Kidney tubule cell (primary cell): ENCODE measurements at places on chromosomes 13 and 19.

- DNase-seq, result no peak
Measured at GRCh38 chr13:22031702-22032286, 360.9 kb downstream of the FGF9 start.

GRCh38 chr19:44725251-44725650, 23.3 kb upstream of the BCL3 start:
- DNase-seq, result peak; percentile 55

GRCh38 chr19:12723641-12724426, at the start of gene TNPO2:
Gene TNPO2, minus strand, starts transcription at chr19:12723932. Its CDS starts 2,955 bp downstream, at chr19:12720977.
- DNase-seq, result peak; percentile 68

- DNase-seq, result no peak
Measured at GRCh38 chr13:23965346-23965745, 68.0 kb upstream of the C1QTNF9B start.

DNA sequence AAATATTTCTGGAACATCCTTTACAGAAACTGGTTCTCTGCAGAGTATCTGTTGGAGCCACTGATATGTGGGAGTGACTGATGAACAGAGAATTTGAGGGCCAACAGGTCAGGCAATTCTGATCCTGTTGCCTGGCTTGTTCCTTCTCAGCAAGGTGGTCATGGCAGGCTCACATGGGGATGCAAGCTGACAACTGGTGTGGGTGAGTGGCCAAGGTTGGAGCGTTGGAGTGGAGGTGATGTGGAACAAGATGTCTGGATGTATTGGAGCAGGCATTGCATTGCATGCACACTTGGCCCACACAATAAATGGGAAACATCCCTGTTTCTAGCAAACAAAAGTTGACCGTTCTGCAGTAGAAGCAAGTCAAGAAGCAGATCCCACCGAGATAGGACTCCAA, 380.7 kb downstream of the ZNF536 start:
- no peak for DNase-seq
